Coronary artery (tissue), 2 donors: ENCODE measurements at places on chromosomes 5 and 9.
A peak's percentile ranks its signal among the peaks of the same experiment; 100 is the strongest.

DNA sequence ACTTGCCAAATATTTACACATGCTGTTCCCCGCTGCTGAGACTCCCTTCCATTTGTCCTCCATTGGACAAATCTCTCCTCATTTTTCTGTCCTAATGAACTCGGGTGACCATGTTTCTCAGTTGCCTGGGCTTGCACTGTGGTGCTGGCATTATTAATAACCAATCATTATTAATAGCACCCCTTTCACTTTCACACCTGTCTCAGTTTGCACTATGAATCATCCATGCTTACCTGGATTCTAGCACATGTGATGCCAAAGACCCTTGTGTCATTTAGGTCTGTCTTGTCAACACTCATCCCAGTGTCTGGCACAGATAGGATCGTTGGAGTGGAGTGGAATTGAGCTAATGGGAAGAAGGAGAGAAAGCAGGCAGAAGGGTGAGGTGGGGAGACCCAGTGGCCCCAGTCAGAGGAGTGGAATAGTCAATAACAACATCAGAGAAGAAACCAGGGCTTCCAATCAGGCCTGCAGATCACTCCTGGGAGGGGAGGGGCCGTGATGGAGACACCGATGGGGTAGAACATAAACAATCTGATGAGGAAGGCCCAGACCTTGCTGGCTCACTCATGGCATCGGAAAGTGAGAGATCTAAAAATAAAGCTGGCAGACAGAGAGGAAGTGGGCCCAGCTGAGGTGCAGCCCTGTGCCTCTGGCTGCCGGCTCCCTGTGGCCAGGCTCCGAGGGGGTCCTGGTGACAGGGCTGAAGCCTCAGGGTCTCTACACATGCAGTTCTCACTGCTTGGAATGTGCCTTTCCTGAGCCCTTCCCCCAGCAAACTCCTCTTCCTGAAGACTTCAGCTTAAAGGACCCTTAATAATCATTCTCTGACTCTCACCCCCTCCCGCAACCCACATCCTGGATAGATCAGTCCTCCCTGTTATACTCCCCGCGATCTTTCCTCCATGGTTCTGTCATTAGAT is 33.5 kb upstream of the CRB2 start:
- no peak for DNase-seq

- DNase-seq: no peak
Measured at GRCh38 chr9:32550150-32550561, 2.0 kb upstream of the SMIM27 start.

- DNase-seq: no peak
Measured at GRCh38 chr9:27491154-27491553, 32.9 kb upstream of the IFNK start.

DNA sequence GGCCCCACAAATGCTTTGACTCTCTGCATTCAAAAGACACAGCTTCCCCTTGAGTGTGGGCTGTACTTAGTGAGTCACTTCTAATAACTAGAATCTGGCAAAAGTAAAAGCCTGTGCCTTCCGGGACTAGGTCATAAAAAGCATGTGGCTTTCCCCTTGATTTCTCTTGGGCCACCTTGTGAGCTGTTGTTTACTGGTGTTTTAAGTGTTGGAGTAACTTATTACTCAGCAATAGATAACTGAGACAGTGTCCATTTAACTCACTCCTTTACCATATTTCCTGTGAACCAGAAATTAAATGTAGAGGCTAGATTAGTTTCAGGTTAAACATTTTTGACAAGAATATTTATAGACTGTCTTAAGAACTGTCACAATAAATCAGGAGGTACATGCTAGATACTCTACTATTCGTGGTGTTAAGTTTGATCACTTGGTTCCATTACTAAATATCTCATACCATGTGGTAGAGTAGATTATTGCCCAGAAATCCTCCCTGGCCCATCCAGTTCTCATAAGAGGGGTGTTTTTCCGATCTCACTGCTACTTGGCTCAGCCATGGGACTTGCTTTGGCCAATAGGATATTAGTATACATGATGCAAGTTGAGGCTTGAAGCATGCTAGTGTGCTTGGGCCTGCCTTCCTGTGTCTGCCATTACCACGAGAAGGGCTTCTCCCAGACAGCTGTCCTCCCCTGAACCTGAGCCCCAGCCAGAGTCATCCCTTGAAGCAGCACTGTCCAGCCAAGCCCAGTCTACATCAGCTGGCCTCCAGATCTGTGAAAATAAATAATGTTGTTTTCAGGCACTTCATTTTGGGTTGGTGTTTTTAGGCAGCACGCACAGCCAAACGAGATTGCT is 10.4 kb upstream of the CMBL start:
- DNase-seq: no peak

- no peak for DNase-seq
Measured at GRCh38 chr9:99140685-99141314, 35.9 kb downstream of the TGFBR1 start.

- no peak for DNase-seq
Measured at GRCh38 chr5:115873392-115873791, 31.7 kb downstream of the AP3S1 start.

- no peak for DNase-seq
Measured at GRCh38 chr5:159318448-159318847, 11.8 kb downstream of the IL12B start.

DNA sequence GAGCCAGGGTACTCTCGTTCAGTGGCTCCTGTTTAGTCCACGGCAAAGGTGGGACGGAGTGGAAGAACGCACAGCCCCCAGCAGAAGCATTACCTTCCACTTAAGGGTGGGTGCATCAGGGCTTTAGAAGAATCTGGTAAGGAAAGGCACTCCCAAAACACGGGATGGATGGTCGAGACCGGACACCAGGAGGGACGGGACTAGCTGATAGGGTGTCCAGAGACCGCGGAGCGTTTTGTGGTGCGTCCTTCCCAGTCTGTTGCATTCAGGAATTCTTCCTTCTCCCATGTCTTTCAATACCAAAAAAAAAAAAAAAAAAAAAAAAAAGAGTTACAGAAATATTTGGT is 545 bp upstream of the CTSV start:
- DNase-seq: no peak

- DNase-seq: no peak
Measured at GRCh38 chr9:104820336-104820735, 56.4 kb downstream of the NIPSNAP3B start.

GRCh38 chr9:98992885-98993569 is 49.3 kb downstream of the COL15A1 start:
- DNase-seq: no peak

DNA sequence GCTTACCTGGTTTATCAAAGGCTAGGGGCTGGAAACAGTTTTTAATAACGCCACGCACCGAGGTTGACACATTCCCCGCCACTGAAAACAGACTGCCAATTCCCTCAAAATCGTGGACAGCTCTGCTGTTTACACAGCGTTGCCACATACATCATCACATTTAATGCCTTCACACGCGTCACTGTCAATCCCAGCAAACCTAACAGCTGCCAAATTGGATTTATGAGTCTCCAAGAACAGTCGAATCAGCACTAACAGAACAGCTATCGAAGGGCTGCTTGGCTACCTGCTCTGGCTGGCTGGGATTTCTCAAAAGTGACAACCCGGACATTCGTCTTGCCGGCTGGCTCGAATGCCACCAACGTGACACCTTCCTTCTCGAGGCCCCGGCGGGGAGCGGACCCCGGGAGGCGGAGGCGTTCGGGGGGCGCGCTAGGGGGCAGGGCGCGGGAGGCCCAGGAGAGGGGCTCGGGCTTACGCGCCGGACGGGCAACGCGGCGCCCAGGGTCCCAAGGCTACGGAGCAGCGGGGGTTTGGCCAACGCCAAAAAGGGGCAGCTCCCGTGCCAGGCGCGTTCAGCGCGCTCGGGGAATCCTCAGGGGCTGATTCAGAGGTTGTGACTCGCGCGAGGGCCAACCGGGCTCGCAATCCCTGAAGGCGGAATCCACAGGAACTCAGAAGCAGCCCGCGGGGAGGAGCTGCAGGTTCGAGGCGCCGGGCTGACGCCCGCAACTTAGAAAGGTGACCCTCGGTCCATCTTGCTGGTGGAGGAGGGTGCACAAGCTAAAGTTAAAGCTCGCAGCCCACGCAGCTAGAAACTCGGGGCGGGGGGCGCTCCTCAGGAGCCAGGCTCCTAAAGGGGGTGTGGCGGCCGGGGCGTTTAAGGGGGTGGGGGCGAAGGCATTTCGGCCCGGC is 1.2 kb downstream of the CDC14B start:
- peak; percentile 83 for DNase-seq

DNA sequence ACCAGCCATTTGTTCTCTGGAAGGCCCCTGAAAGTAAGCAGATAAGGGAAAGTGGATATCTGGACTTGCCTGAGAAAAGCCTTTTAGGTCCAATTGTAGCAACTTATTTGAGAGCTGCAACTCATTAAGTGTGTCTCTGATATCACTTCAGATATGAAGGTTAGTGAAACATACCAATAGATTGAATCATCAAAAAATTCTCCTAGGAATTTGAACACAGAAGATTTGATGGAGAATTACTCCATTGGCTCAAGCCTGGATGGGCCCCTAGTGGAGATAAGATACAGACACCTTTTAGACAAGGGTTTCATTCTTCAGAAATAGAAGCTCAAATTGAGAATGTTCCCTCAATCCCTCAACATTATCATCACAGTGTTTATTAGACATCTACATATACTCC is 356.7 kb downstream of the NDUFS4 start:
- DNase-seq: no peak

GRCh38 chr5:41935544-41935943 is 10.5 kb downstream of the FBXO4 start:
- no peak for DNase-seq

DNA sequence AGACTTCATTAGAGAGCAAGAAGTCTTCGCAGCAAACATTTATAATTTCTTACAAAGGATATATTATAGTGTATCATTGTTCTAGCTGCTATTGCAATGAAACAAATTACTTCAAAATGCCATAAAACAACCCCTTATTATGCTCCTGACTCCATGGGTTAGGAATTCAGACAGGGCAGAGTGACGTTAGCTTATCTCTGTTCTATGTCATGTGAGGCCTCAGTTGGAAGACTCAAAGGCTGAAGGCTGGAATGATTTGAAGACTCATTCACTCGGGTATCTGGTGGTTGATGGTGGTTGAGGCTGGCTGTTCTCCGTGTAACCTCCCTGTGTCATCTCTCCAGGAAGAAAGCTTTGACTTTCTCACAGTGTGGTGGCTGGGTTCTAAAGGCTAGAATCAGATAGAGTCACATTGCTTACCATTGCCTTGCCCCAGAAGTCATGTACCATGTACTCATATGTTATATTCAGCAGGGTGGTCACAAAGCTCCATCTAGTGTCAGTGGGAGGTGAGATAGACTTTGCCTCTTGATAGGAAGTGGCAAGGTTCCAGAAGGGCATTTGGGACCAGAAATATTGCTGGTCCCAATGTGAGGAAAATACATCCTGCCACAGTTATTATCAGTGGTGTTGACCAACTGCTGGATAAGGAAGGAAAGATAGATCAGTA is 226.9 kb downstream of the TMEM38B start:
- DNase-seq: no peak

GRCh38 chr5:28779161-28779754 is 1740.9 kb upstream of the CDH9 start:
- no peak for DNase-seq

- DNase-seq: no peak
Measured at GRCh38 chr5:44987026-44987425, 178.3 kb downstream of the MRPS30 start.

GRCh38 chr5:12013351-12013750 is 109.1 kb upstream of the CTNND2 start:
- no peak for DNase-seq

DNA sequence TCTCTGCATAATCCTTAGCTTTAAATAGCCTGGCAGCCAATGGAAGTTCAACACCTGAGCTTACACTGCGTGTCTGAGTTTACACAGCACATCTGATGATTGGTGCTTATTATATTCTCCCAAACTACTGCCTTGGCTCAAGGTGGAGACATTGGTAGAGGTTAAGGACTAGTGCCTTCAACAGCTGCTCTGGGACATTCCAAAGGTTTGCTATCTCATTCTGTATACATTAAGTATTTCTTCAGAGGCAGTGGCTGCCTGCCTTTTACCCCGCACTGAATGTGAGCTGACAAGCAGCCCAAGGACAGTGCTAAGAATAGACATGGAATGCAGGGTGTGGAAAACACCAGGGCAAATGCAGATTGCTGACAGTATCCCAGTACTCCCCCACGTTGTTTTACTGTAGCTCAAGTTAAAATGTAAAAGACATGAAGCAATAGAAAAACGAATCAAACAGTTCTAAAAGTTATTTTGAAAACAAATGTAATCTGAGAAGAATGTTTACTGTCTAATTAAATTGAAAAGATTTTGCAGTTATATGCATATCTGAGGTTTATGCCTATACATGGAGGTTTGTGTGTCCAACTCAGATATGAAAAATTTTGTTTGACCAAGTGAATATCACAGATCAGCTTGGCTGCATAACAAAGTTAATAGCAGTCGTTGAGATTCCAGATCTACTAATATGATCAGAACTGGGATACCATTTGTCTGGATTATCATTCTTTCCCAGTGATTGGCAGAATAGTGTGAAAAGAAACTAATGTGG is 1.8 kb downstream of the HSPB3 start:
- DNase-seq: no peak

GRCh38 chr5:116953251-116953930 is 378.8 kb upstream of the SEMA6A start:
- DNase-seq: no peak

DNA sequence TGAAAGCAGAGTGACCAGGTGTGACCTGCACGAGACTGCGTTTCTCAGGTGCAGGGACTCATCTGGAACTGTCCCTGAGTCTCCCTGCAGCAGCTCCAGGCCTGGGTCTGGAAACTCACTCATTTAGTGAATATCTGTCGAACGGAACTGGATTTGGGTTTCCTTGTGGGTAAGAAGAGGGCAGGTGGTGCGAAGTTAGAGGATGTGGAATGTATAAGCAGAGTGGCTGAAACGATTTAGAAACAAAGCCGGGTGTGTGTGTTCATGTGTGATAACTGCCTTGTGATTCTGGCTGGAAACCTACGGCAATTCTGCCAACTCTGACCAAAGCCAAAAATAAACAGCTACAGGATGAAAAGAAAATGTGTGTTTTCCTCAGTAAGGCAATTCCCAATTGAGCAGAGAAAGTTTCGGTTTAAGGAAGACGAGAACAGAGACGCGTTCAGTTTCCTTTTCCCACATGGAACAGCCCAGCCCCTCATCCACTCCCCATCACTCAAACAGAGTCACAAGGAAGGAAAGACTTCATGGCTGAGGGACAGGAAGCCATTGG is 130.3 kb downstream of the NSG2 start:
- DNase-seq: no peak

DNA sequence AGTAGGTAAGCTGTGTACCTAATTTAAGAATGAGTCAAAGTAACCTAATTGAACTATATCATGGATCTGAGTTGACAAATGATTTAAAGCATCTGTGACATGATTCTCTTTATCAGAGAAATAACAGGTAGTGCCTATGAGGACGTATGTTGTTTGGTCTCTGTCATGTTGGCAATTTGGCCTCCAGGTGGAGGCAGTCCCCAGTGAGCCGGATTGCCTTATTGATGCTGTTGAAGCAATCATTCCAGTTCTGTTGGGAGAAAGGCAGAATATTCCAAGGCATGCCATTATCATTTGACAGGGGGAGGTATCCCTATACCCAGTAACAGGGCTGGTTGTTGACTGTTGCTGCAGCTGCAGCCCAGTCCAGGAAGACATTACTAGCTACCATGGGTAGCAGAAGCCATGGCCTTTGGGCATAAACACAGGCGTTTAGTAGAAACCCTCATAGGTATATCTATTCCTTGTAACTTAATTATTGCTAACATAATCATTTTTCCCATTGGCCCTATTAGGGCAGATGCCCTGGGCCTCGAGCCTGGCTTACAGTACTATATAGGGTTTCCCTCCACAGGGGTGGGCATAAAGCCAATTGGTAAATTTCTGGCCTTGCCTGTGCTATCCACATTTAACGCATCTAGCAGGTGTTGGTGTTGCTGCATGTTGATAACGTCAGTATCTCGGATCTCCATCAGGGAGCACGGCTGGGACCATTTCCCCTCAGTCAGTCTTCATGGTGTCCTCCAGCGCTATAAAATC is 12.2 kb upstream of the SLC22A4 start:
- DNase-seq: no peak
